ENCODE measurements at places on chromosomes 6 and 20.

- DNase-seq: no peak
Measured at GRCh38 chr20:37354210-37355195, 8.6 kb downstream of the SRC start.

DNA sequence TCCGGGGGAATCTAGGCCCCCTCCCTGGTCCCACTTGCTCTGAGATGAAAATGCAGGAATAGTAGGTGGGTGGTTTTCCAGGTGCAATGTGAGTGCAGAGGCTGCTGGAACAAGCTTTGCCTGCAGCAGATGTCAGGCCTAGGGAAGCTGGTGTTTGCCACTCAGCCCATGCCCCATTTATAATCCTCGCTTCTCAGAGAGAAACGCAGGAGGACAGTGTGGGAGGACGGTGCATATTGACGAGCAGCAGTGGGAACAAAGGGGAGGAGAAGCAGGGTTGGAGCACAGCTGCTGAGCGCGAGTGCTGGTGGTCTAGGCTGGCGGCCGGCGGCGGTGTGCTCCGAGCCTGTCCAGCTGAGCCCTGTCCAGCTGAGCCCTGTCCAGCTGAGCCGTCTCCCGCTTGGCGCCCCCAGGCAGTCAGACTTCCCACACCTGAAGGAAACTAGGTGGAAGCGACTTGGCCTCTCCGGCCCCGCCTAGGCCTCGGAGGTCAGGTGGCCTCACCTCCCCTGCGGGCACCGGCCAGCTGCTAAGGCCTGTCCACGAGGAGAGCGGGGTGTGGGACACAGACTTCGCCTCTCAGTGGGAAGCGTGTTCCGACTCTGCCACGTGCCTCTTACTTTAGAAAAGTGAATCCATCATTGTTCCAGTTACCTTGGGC, 49.7 kb upstream of the FRMD1 start:
- DNase-seq: no peak

DNA sequence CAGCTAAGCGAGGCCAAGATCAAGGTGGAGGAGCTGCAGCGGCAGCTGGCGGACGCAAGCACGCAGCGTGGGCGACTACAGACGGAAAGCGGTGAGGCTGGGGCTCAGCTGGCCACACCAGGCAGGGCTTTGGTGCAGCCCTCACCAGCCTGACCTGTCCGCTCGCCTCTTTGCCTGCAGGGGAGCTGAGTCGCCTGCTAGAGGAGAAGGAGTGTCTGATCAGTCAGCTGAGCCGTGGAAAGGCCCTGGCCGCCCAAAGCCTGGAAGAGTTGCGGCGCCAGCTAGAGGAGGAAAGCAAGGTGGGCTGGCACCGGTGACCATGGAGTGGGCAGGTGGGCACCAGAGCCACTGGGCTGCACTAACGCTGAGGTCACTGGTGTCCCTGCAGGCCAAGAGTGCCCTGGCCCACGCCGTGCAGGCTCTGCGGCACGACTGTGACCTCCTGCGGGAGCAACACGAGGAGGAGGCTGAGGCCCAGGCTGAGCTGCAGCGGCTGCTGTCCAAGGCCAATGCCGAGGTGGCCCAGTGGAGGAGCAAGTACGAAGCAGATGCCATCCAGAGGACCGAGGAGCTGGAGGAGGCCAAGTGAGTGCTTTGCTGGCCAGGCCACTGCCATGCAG, 42.8 kb downstream of the MYH7B start:
- no peak for DNase-seq

DNA sequence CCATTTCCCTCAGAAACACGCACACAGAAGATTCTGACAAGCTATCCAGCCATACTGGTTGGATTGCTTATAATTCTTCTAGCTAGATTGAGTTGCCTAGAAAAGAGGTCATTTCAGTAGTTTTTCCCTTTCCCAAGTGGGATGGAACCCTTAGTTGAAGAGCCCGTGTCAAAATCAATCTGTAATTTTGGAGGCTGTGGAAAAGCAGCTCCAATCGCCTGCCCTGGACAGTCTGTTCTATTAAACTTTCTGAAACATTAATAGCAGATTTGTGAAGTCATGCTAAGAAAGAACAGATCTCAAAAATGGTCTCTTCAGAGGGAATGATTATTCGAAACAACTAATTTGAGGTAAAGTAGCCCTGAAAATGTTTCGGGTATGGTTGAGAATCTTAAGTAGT, 29.3 kb downstream of the TMEM200A start:
- no peak for DNase-seq

DNA sequence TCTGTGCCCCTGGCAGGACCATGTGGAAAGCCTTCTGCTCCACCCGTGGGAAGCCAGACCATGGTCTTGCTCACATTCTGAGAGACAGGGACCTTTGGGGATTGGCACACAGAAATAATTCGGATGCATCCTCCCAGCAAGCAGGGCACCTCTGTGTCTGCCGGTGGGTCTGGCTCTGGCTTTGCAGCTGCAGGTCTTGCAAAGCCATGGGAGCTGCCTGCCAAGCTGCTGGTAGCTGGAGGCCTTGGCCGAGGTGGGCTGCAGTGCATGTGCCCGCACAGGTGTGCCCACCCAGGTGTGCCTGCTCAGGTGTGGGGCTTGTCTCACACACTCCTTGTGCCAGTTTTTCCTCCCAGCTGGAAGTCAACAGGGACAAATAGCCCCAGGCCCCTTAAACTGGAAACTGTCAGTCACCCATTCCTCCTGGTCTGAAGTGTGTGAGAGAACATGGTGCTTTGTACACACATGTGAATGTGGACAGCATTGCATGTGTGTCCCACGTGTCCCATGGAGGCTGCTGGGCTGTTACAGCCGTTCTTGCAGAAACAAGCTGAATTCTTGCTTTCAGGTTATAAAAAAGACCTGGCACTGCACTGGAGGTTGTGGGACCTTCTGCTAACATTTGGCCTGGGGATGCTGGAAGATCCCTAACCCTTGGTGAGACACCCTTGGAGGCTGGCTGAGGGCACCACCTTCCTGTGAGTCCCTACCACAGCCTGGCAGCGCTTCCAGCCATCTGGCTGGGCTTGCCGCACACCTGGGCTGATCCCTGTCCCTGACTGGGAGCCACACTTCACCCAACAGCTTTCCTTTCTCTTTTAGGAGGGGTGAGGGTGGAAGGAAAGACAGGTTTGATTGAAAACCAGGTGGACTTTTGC, 54.9 kb upstream of the SMOC2 start:
- peak; percentile 48 for DNase-seq

GRCh38 chr6:125009578-125009977, 47.3 kb downstream of the RNF217 start:
- no peak for DNase-seq

Data from NCI-H69 (cell line).